Stimulated activated CD8-positive, alpha-beta memory T cell treated with anti-CD3 and anti-CD28 coated beads, Interleukin-7, amount 100 ng/mL, for 1 hour (primary cell): ENCODE measurements at places on chromosomes 7 and 10.

- no peak for DNase-seq
Measured at GRCh38 chr7:20430664-20431063, 100.0 kb downstream of the ITGB8 start.

DNA sequence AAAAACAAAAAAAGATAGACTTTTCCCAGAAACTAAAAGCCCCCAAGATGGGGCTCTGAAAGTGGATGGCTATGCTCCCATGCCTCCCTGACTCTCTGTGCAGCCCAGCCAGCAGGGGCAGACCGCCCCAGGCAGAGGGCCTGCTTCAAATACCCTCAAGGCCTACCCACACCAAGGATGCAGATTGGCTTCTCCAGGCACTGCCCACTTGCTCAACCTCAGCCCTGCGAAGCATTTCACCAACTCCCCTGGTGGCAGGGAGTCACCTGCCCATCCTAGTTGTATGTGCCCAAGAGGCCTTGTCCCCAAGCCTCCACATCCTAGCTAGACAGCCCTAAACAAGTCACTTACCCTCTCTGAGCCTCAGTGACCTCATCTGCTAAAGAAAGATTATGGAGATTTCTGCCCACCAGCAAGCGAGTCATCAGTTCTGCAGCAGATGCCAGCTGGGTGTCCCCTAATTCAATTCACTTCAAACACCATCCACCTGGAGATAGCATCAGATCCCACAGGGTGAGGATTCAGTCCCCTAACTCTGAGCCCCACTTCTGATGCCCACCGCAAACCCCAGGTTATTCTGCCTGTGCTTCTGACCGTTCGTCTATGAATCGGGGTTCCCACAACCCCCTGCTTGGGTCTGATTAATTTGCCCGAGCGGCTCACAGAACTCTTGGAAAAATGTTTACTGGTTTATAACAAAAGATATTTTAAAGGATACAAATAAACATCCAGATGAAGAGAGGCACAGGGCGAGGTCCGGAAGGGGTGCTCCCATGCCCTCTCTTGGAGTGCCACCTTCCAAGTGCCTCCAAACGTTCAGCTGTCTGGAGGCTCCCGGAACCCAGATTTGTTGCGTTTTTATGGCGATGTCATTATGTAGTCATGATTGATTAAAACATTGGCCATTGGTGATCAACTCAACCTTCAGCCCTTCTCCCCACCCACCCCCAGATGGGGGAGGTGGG, 18.6 kb upstream of the ZMIZ1 start:
- no peak for DNase-seq

GRCh38 chr10:122054048-122055025, 65.4 kb downstream of the TACC2 start:
- DNase-seq = no peak

DNA sequence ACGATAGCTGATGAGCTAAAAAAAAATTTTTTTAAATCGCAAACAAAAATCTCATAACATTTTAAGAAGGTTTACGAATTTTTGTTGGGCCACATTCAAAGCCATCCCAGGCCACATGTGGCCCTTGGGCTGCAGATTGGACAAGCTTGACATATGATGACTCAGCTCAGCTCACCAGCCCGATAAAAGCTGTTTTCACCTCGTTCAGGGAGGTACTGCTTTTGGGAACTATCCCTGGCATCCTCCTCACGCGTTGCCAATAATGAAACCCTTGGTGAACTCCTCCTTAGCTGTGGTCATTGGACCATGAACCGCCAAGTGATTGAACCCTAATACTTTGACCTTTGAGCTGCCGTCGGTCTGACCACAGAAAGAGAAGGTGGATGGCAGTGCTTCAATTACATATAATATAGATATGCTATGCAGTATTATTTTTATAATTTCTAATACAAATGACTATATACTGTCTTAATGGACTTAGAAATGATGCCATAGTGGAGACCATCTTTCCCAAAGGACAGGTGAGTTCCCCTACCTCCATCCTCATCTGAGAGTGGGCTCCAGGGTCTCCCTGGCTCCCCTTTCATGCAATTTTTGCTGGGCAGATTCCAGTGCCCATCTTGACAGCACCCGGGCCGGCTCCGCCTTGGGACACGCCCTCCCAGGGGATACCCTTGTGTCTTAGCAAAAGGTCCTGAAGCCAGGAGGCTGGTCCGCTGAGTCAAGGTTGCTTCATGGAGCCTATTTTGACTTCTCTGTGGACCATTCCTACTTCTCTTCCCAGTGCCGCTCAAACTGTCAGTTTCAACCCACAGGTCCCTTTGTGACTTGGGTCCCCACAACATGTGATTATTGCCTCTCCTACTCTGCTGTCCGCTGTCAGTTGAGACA, 707.2 kb downstream of the PARD3 start:
- no peak for DNase-seq

GRCh38 chr7:21373031-21373430, 54.9 kb upstream of the SP4 start:
- DNase-seq = no peak

DNA sequence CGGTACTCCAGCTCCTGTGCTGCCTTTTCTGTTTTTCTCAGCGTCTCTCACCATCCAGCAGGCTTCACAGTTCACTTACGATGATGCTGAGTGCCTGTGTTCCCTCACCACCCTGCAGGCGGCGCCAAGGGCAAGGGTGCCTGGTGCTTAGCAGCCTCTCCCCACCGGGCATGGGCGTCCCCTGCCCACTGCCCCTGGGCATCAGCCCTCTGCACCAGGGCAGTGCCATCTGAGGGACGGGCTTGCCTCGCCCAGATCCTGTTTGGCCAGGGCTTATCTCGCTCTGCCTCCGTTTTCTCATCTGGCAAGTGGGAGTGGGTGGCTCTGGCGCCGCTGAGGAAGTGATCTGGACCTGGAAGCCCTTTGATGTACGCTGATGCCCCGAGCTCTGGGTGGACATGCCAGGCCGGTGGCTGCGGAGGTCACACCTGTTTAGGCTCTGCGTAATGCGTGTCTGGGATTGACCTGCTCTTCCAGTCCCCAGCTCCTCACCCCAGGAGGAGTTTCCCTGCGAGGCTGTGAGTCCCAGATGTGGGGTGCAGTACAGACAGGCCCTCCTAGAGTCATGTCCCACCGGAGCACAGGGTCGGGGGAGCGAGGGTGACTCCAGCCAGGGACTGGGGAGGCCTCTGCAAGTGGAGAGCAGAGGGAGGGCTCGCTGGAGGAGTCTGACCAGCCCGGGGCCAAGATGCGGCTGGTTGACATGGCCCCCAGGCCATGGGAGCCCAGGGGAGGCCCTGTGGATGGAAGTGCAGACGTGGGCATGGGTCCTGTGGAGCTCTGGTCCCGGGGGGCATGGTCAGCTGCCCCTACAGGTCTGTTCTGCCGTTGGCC, 11.8 kb downstream of the TTYH3 start:
- no peak for DNase-seq
